ENCODE measurements at places on chromosomes 6 and 20.

DNA sequence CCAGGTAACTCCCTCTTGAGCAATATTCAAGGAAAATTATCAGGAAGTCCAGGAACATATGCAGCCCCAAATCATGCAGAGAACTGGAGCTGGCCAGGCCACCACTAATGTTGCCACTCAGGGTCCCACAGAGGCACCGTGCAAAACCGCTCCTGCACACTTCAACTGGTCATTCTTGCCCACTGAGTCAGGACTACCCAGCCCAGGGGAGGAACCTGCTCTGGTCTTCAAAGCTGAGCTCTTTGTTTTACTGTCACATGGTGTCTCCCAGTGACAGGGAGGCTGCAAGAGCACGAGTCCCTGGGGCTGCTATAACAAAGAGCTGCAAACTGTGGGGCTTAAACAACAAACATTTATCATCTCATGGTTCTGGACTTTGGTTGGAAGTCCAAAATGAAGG is 336.0 kb upstream of the PRDM1 start:
- DNase-seq: no peak

DNA sequence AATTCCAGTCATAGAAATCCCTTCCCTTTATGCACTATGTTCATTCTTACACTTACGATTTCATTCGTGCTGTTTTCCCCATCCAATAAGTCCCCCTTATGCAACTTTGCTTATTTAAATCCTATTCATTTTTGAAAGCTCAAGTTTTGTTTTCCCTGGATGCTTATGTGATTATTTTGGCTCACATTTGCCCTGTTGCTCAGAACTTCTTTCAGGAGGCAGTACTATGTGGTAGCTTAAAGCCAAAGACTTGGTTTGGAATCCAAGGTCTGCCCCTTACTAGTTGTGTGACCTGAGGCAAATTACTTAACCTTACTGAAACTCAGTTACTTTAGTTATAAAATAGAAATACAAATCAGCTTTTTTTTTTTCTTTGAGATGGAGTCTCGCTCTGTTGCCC is 59.6 kb downstream of the MOXD1 start:
- DNase-seq: no peak

DNA sequence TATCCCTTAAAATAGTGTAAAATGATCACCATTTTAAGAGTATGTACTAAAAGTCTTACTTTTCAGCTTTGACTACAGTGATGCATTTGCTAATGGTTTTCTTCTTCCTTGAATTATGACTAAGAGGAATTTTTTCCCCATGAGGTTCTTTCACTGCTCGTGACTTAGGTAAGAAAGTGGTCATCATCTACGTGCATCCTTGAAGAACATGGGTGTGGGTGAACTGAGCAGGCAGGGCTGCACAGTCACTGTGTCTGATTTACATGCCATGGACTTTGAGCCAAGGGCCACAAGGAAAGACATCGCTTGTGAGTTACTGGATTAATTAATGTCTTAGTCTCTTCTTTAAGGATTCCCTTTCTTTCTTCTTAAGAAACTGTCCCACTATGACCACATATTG is 33.3 kb downstream of the NQO2 start:
- DNase-seq: no peak

- peak; percentile 18 for DNase-seq
Observed at GRCh38 chr20:40860487-40860902, 168.1 kb upstream of the TOP1 start.

- no peak for DNase-seq
Observed at GRCh38 chr6:23659125-23659524, 466.9 kb upstream of the NRSN1 start.

DNA sequence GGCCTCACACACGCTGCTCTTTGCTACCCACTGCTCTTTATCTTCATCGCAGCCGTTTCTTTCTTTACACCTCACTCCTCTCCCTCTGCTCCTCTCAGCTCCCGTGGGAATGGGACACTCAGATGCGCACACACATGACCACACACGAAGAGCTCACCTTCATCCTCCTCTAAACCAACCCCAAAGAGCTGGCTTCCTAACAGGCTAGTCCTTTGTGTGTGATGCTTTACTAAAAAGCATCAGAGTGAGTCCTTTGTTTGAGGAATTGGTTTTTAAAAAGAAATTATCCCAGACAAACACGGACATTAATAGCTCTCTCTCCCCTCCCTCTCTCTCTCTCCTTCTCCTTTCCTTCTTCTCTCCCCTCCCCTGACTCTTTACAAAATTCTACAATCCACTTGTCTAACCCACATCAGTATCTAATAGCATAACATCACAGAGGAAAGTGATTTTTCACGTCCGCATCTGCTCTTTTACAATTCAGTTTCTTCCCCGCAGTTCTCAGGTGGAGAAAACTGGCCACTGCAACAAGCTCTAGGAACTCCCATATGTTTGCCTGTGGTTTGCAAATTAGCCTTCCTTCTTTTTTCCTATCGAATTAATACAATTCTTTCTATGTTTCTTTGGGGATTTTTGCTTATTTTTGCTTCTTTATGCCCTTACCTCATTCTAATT is 306.8 kb upstream of the CNR1 start:
- DNase-seq: no peak

DNA sequence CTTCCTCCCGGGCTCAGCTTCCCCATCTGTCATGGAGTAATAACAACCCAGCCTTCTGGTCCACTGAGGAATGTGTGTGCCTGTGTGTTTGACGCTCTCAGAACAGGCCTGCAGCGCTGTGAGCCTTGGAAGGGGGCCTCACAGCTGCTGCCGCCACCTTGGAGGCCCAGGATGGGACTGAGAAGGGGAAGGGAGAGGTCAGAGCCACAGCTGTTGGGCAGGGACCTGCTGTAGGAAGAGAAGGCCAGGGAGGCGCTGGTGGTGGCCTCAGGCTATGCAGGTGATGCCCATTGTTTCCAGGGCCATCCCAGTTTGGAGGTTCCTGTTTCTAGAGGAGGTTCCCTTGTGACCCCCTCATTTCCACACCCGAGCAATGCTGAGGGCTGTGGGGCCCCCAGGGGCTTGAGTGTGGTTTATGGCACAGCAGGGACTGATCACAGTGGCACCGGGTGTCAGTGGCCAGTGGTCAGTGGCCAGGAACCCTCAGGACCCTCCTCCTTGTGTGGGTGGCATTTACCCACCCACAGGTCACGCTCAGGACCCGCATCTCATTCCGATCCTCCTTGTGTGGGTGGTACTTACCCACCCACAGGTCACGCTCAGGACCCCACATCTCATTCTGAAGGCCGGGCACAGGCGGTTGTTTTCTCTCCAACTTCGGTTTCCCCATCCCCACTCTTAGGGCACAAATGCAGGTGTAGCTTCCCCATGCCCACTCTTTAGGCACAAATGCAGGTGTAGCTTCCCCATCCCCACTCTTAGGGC is 14.0 kb downstream of the TPD52L2 start:
- DNase-seq: no peak

DNA sequence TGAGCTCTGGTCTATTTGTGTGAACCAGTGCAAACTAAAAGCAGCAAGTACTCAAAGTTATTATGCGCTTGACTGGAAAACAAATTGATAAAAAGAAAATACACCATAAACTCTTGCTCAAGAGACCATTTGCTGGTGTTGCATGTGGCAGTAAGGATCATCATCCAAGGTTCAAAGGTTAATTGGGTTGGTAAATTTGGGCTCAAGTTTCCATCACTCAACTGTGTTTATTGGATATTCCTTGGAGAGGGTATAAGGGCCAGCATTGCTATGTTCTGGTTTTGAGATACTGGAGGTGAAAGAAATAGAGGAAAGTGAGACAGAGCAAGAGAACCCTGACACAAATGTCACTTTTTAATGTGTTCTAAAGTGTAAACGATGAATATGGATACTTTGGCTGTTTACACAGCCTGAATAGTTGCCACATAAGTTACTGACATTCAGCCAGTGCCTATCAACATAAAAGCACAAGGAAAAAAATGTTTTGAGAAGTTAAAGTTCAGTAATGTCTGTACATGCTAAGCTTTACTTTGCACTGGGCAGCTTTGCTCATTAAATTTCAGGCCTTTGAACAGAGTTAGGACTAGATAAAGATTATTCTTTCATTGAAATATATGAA is 736.1 kb downstream of the HDGFL1 start:
- DNase-seq: no peak

- no peak for DNase-seq
Observed at GRCh38 chr6:13433709-13434121, 53.7 kb downstream of the GFOD1 start.

- DNase-seq: no peak
Observed at GRCh38 chr20:11553603-11554002, 364.1 kb upstream of the BTBD3 start.

GRCh38 chr6:34460796-34461507 is 4.9 kb upstream of the PACSIN1 start:
- DNase-seq: no peak

GRCh38 chr6:149223120-149223903 is 94.2 kb upstream of the TAB2 start:
- no peak for DNase-seq

All from GM04504 (cell line).